ENCODE measurements at places on chromosomes 1 and 21.

DNA sequence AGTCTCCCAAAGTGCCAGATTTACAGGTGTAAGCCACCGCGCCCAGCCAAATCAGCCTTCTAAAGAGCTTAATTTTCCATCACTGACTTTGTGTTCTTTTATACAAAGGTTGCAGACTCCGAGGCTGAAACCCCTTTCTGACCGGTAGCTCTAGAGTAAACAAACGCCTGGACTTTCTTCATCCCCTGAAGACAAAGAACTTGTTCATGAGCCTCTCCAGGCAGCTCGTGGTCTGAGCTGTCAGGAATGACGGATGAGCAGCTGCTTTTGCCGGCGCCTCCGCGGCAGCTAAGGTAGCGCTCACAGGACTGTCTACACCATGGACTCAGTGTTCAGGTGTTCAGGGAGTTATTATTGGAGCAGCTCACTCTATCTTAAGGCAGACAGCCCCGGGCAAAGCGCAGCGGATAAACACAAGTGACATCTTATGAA, 128.5 kb upstream of the ERRFI1 start:
- DNase-seq, result no peak

GRCh38 chr1:237013608-237014007, 9.4 kb upstream of the MT1HL1 start:
- no peak for DNase-seq

DNA sequence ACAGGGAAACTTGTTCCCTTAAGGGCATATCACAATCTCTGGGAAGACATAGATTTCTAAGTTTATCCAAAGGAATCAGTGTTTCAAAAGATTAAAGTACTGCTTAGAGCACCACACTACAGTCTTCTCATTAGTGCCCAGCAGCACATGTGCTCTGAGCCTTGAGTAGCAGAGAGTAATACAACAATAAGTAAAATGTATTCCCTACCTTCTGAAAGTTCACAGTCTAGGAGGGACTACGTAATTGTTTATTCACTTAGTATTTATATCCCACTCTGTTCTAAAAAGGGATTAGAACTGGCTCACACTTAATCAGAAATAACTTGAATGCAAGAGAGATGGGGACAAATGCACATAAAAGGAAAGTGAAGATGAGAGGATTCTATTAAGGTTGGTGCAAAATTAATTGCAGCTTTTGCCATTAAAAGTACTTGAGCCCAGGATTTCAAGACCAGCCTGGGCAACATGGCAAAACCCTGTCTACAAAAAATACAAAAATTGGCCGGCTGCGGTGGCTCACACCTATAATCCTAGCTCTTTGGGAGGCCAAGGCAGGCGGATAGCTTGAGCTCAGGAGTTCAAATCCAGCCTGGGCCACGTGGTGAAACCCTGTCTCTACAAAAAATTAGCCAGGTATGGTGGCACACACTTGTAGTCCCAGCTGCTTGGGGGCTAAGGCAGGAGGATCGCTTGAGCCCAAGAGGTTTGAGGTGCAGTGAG, 9.0 kb downstream of the SYNC start:
- DNase-seq, result no peak

DNA sequence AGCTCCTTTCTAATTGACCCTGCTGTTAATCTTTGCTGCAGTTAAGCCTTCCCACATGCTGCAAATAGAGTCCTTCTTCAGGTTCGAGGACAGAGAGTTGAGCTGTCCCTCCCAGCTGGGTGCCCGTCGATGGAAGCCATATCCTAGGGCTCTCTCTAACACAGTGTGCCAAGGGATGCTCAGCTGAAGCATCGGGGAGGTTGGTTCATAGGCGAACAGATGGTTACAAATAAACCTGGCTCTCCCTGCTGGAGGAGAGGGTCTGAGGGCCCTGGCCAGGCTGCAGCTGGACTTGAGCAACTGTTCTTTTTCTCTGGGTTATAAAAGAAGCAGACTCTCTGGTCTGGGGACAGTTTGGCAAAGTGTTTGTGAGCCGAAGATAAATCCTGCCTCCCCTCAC, 120.3 kb upstream of the C8B start:
- DNase-seq, result no peak

GRCh38 chr1:101278845-101279244, 42.0 kb downstream of the S1PR1 start:
- DNase-seq, result no peak

DNA sequence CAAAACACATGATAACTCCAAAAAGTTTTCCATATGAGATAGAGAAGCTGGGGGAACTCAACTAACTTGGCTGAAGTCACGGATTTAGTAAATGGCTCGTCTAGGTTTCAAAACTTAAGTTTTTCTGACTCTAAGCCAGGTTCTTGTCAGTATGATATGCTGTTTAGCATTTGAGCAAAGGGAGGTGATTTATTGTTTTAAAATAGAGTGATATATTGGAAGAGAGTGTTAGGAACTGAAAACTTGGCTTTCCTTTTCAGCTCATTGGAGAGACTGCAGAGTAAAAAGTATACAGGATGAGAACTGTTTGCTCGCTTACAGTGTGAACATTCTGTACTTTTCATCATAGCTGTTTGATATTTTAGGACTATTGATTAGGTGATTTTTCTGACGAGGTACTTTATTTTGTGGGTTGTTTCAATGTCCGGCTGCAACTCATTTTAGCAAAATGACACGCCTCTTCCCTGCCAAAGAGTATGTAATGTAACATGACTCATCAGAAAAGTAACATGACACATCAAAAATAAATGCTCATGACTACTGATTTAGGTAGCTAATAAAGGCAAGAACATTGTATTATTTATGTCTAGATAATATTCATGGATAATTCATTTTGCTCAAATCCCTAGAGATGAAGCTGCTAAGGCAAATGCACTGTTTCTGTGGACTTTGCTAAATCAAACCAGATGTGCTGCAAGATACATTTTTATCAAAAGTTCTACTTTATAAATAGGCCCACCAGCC, 355.1 kb downstream of the GPATCH2 start:
- no peak for DNase-seq

DNA sequence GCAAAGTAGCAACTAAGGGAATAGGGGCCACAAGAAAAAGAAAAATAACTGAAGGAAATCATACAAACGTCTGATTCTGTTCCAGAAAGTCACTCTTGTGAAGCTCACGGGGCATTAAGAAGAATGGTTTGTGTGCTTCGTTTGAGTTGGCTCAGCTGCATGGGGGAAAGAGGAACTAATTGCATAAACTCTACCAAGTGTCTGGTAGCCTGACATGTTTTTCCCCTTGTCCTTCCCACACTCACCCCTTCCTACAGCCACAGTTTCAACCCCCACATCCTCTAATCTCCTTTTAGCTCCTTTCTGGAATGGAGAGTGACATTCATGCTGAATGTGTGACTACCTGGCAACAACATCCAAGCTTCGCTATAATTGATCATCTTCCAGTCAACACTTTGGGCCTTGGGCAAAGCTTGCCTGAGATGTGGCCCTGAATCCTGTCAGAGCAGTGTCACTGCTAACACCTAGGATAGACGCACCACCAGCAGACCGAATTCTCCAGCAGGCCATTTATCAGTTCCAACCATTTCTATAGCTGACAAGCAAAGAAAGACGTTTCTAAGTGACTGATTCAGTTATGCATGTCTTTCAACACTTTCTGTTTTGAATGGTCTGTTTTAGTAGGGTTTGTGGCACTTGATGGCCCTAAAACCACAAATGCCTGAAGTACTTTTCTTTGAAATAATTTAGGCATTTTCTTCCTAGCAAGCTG, 439.6 kb downstream of the TTLL7 start:
- no peak for DNase-seq

DNA sequence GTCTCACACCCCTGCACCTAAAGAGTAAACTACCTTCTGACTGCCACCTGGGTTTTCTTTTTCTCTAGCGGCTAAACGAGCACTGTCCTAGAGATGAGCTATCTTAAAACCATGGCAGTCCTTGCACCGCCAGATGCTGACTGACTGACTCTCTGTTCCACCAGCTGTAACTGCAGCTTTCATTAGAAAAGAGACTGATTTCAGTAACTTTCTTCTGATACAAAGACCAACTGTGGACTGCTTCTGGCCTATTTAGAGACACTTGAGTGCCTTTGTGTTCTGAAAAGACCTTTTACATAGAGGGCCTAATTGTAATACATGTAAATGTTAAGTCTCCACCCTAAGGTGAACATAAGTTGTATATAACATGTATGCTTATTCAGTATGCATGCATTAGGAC, 152.5 kb downstream of the DISC1 start:
- no peak for DNase-seq

GRCh38 chr1:8814865-8815264, 2.6 kb downstream of the RERE start:
- no peak for DNase-seq

- DNase-seq, result no peak
Observed at GRCh38 chr21:28752131-28752530, 240.5 kb downstream of the LTN1 start.

- no peak for DNase-seq
Observed at GRCh38 chr1:202684716-202685115, 25.5 kb downstream of the SYT2 start.

DNA sequence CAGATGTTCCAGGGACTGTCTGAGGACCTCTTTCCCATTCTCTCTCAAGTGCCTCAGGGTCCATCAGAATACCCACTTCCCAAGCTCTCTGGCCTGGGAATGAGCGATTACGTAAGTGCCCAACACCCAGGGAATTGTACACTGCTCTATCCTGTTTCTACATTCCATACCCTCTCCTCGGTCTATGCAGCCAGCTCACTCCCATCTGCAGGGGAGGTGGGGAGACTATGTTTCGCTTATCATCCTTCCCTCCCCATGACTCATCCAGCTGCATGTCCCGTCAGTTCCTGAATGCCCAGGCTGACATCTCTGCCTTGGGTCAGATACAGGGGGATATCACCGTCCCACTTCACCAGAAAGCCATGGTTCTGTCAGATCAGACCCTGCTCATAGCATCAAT, 34.5 kb upstream of the CD1D start:
- DNase-seq, result no peak

- no peak for DNase-seq
Observed at GRCh38 chr1:6401673-6402072, 8.1 kb upstream of the ACOT7 start.

- DNase-seq, result no peak
Observed at GRCh38 chr1:246773213-246773641, 49.0 kb downstream of the SCCPDH start.

DNA sequence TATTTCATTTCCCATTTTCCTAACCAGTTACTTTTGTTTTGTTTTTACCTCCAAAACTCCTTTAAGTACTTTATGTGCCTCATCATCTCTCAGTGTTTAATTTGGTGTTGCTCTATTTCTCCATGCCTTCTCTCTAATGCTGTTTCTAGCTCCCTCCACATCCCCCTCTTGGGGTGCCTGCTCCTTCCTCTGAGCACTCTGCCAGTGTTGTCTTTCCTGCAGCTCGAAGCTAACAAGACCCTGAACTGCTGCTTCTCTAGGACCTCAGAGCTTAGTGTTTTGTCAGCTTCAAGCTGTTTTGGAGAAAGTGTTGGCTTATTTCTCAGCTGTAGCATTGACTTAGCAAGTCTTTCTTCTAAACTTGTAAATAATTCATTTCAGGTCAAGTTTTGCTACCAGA, 290.6 kb downstream of the DPYD start:
- DNase-seq, result no peak

DNA sequence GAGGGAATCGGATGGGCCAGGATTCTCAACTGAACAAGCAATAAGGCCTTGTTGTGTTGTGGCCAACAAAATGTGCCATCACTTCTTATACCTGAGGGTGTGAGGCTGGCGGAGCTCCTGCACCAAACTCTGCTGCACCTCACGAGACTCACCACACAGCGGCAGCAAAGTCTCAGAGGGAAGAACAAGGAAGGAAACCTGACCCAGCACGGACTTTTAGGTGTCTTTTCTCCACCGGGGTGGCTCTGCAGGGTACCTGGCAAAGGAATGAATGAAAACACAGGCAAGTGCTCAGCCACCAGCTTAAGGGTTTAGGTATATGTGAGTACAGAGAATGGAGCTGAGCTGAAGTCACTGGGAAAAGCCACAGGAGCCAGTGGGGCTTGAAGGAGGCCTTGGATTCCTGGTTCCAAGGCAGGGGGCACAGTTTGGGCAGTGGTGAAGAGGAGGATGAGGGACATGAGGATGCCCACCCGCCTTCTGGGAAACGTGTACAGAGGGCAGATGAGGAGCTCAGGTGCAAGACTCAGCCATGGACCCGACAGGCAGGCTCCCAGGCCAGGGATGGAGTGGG, 31.1 kb upstream of the HSD3B1 start:
- DNase-seq, result no peak

DNA sequence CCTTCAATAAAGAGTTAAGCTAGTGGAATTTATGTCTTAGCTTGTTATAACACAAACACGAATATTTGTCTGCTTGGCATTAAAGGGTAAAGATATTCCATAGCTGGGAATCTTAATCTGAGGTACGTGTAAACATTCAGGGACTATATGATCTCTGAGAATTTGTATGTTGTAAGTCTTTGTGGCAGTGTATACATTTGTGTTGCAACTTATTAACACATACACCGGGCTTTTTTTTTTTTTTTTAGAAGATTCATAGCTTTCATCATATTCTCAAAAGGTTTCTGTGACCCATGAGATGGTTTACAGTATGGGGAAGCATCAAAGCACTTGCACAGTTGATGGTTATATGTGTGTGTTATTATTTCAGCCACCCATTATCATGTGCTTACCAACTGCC, 3.0 kb downstream of the GGPS1 start:
- no peak for DNase-seq

GRCh38 chr1:5329068-5329739, 663.0 kb downstream of the NPHP4 start:
- DNase-seq, result no peak
